ENCODE measurements at places on chromosomes 2 and 18.

GRCh38 chr2:202429164-202429980 is 53.2 kb downstream of the BMPR2 start:
- DNase-seq: peak; percentile 72

DNA sequence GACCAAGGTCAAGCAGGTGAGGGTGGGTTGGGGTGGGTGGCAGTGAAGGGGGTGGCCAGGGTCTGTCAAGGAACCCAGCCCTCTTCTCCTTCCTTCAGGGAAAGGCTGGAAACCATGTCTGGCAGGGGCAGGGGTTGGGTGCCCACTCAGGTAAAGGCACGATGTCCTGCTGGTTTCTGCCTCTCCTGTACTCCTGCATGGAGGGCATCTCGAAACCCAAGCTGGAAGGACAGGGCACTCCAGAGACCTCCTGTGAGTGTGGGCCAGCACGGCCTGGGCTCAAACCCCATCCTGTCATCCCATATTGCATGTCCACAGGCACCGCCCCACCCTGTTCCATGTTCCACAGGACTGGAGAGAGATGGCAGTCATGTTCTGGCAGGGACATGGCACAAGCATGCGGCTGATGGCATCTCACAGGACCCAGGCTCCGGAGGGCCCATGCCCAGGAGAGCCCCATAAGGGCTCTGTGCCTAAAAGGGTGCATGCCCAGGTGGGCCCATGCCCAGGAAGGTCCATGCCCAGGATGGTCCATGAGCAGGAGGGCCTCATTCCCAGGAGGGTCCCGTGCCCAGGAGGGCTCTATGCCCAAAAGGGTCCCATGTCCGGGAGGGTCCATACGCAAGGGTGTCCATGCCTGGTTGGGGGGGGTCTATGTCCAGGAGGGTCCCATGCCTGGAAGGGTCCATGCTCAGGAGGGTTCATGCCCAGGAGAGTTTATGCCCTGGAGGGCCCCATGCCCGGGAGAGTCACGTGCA is 6.4 kb downstream of the GPR35 start:
- no peak for DNase-seq

DNA sequence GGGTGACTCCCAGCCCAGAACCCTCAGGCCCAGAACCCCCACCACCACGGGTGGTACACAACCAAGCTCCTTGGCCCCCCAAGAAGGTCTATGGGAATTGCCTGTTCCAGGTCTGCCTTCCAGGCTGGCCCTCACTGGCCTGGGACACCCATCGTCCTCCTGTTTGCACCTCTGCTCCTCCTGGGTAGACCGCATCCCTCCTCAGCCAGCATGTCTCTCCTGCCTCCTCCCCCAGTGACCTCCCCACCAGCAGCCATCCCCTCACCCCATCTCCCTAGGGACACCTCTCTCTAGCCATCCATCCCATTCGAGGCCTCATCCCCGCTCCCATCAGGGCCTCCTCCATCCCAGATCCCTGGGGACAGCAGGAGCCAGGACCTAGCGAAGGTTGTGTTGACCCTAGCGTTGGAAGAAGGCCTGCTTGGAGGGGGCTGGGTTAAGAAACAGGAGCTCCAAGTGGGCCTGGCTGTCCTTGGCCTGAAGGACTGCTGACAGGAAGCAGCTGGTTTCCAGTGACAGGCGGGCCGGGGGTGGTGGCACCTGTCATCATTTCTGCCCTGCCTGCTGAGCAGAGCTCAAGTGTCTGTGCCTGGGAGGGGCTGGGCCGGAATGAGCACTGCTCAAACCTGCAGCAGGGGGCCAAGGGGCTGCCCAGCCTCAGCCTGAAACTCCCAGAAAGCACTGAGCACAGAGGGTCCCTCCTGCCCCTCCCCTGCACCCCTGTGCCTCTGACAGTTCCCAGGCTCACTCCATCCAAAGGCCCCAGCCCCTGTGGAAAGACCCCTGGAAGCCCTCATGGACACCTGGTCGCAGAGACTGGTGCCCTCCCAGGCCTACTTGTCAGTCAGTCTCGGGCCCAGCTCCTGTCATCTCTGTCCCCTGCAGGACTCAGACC is 96.0 kb upstream of the OTOS start:
- no peak for DNase-seq

DNA sequence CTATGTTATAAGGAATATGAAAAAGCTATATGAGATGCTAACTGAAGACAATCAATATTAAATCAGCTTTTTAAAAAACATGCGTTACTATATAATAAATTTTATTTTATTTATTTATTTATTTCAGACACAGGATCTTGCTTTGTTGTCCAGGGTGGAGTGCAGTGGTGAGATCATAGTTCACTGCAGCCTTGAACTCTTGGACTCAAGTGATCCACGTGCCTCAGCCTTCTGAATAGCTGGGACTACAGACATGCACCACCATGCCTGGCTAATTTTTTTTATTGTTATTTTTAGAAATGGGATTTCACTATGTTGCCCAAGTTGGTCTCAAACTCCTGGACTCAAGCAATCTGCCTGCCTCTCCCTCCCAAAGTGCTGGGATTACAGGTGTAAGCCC is 89.4 kb downstream of the MYOM1 start:
- DNase-seq: no peak

- no peak for DNase-seq
These were observed 100.1 kb downstream of the THADA start for GRCh38 chr2:43495727-43496126.

DNA sequence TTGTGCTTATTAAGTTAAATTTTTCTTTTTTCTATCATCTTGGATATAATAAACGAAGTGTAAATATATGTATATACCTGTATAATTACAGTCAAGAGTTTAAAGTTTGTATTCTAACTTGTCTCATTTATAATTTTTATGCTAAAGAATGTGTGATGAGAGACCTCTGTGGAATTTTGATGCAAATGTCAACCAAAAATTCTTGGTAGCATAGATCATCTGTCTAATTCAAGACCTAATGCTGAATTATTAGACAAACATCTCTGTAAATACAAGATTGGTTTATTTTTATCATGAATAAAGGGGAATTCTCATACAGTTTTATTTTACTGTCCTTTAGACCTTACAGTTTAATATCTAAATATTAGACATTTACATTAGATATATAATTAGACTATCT is 149.2 kb upstream of the VWC2L start:
- peak; percentile 24 for DNase-seq

DNA sequence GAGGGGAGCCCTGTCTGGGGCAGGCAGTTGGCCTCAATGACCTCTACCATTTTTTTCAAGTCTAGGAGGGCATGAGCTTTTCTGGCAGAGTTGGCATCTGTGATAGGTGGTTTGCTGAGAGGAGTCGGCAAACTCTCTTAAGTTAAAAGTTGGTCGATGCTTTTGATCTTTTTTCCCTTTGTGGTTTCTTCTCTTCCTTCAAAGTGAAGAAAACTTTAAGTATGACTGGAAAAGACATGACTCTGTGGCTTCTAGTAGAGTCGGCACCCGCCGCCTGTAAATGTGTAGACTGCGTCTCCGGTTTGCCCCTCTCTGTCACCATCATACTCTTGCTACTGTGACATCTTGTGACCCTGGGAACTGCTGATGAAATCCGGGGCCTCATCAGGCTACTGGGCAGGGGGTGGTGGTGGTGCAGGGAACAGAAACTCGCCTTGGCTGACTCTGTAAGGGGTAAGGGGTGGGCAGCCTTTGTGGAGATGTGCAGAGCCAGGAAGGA is 21.1 kb downstream of the INPP5D start:
- no peak for DNase-seq

GRCh38 chr18:10771053-10771709 is 245.4 kb downstream of the NAPG start:
- DNase-seq: peak; percentile 38

DNA sequence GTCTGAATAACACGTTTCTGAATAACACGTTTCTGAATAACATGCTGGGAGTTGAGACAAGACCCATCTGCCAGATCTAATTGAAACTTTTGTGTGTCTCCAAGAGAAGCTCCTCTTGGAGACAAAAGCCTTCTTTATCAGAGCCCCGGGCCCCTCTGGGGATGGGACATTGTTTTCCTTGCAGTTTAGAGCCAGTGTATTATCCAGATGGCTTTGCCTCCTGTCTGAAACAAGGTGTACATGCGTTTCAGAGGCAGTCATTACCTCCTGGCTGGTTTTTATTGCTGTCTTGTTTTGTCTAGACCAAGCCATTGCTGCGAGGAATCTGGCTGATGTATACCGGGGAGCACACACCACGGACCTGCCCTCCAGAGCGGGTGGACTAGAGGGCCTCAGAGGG is 7.8 kb downstream of the FOSL2 start:
- DNase-seq: no peak

GRCh38 chr2:181467966-181468707 is 11.0 kb downstream of the ITGA4 start:
- DNase-seq: peak; percentile 9

GRCh38 chr2:167475791-167476190 is 587.5 kb downstream of the XIRP2 start:
- no peak for DNase-seq

DNA sequence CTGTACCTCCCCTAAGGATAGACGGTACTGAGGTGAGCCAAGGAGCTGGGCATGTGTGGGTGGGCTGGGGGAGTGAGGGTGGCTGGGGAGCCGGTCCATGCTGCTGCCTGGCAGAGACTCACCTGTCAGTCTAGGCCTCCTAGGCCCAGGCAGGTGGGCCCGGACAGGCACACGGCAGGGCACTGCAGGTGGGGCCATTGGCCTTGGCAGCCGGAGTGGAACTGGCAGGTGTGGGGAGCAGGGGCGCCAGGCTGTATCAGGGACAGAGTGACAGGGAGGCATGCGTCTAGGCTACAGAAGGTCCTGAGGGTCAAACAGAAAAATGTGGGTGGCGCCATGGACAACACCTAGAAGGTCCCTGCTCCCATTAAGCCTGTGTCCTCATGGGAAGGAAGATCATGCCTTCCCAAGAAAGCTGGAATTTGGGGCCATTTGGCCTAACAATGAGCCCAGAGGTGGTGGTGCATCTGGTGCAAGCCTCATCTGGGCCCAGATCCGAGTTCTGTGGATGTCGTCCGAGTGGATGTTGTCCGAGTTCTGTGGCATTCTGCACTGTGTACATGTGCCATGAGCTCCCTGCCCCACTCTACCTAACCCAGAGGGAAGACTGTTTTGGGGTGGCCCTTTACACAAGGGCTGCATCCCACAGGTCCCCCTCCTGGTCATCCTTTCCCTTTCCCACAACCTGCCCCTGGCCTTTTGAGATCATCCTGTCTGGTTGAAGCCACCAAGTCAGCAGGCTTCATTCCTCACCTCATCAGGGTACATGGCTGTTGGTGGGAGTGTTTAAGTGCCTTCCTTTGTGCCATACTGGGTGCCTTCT is 249.7 kb downstream of the GLI2 start:
- DNase-seq: no peak

GRCh38 chr2:227373389-227373788 is 5.7 kb downstream of the TM4SF20 start:
- no peak for DNase-seq

GRCh38 chr2:28394331-28394877 is 1.7 kb downstream of the FOSL2 start:
- peak; percentile 66 for DNase-seq

DNA sequence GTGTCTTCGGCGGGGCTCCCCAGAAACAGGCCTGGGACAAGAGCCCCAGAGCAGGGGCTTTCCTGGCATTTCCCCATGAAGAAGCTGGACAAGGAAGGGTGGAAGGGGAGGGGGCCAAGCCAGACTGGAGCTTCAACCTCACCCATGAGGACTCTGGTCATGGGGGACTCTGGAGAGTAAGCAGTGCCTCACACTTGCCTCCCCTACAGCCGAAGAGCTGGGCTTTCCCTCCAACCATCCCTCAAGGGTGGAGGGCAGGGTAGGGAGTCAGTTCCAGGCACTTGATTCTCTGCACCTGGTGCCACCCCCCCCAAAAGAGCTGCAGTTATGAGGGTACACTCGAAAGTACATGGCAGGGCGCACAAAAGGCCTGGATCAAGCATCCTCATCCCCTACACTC is 246.6 kb downstream of the TFCP2L1 start:
- no peak for DNase-seq

DNA sequence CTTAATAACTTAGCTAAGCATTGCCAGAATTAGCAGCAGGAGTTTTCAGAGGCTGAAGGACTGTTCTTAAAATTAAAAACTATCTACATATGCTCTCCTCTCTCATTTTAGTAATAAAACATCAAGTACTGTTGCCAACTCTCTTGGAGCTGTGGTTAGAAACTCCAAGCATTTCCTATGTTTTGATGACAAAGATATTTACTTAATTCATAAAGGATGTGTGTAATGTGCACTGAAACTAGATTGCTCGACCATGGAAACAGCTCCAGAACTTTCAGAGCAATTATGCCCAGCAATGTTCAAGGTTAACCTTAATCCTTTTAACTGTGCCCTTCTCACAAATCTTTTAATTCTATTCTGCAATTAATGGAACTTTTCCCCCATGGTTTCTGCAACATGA is 8.4 kb downstream of the GRP start:
- peak; percentile 59 for DNase-seq

GRCh38 chr2:219687882-219688559 is 60.6 kb downstream of the SLC4A3 start:
- DNase-seq: peak; percentile 4

GRCh38 chr18:74139888-74140287 is 7.7 kb downstream of the FBXO15 start:
- peak; percentile 64 for DNase-seq

DNA sequence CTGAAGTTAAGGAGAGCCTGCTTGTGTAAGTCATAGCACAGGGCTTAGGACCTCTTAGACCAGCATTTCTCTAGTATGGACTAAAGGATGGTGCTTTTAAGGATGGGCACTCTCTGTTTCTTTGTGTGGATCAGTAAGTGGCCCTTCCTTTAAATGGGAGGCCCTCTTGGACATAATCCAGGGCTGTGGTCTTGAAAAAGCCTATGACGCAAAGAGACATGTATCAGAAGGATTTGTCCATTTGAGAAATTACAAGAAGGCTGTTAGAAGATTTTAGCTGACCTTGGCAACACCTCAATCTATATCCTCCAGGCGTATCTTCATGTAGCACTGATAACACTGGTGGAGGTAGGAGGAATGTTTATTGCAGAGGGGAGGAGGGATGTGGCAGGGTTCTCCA is 79.2 kb downstream of the PRPF40A start:
- DNase-seq: no peak

GRCh38 chr2:102661846-102662245 is 42.5 kb downstream of the SLC9A2 start:
- DNase-seq: no peak

- no peak for DNase-seq
These were observed 44.4 kb upstream of the RIT2 start for GRCh38 chr18:43159926-43160325.

DNA sequence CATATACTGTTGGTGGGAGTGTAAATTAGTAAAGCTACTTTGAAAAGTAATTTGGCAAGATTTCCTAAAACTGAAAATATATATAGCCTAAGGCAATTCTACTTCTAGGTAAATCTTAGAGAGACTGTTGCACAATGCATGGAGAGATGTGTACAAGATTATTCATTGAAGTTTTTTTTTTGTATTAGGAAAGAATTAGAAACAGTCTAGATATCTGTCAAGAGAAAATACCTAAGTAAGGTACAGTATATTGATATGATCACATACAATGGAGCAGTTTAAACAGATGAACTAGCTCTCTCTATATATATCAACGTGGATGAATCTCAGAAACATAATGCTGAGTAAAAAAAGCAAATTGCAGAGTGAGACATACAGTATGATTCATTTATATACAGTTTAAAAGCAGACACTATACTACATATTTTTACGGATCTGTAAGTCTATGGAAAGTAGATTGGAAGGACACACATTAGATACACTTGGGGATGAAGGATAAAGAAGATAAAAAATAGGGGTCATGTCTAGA is 59.3 kb upstream of the ACVR1 start:
- no peak for DNase-seq
